ENCODE measurements at places on chromosomes 6 and 20. TPM values are rescaled to one million over a fixed set of nuclear protein-coding genes. Genes with fewer than 3 reads are reported as not detected.

DNA sequence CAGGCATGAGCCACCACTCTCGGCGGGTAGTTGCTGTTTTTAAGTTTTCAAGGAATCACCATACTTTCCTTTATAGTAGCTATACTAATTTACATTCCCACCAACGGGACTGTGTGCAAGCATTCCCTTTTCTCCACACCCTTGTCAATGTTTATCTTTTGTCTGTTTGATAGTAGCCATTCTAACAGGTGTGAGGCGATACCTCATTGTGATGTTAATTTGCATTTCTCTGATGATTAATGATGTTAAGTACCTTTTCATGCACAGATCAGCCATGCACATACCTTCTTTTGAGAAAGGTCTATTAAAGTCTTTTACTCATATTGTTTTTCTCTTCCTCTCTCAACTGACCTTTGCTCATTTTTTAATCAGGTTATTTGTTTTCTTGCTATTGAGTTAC is 43.0 kb upstream of the CCND3 start:
- no peak for DNase-seq

DNA sequence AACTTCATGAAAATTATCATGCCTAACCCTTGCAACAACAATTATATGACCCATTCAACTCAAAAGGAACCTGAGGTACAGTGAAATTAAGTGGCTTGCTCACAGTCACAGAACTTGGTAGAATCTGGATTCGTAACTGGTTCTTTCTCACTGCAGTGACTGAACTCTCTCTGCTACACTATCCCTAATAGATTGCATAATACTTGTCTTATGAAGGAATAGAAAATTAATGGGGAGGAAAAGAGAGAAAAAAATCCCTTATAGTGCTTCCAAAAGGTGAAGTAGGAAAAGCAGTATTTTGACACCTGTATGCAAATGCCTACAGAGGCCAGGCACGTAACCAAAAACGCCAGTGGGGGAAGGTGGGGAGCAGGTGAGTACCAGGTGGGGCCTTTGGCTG is 186.6 kb downstream of the LY86 start:
- no peak for DNase-seq

- DNase-seq, result no peak
Observed at GRCh38 chr20:58747211-58747610, 54.6 kb downstream of the NPEPL1 start.

DNA sequence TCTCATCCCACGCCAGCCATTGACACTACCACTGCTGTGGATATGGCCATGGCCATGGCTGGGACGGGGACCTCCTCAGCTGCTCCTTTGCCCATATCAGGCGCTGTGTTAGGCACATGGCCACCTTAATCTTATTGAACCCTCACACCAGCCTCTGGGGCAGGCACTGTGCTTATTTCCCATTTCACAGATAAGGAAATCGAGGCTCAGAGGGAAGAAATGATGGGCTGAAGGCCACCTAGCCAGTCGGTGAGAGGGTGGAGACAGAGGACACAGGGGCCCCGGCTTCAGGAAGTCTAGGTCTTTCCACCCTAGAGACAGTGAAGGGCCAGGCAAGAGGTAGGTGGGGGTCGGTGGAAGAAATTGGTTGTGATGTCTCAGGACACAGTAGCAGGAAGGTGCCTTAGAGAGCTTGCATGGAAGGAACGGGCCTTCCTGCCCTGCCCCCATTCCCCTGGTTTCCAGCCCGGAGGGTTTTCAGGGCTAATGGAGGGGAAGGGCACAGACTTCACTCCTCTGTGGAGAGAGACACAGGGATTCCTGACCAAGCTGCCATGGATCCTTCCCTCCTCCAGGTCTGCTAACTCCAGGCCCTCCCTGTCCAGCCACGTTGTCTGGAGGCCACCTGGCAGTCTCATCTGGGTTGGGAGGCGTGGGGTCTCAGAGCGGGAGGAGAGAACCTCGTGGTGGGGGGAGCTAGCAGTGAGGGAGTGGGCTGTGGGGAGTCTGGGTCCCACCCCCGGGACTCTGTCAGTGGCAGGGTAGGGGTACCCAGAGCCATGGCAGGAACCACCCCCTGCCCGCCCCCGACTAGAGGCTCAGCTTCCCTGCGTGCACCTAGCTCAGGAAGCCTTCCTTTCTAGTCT is 120.4 kb downstream of the VEGFA start:
- no peak for DNase-seq

DNA sequence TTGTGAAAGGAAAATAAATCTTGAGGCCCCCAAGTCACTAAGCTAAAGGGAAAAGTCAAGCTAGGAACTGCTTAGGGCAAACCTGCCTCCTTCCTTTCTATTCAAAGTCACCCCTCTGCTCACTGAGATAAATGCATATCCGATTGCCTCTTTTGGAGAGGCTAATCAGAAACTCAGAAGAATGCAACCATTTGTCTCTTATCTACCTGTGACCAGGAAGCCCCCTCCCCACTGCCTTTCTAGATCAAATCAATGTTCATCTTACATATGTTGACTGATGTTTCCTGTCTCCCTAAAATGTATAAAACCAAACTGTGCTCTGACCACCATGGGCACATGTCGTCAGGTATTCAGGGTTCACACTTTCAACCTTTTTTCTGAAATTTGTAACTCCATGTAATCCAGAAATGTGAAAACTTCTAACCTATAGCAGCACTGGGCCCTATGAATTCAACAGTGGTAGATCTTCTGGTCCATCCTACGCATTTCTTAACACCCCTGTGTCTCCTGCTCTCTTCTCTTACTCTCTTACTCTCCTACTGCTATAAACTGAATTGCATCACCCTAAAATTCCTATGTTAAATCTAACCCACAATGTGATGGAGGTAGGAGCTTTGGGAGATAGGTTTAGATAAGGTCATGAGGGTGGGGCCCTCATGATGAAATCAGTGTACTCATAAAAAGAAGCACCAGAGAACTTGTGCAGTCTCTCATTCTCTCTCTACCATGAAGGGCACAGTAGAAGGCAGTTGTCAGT is 89.3 kb downstream of the EPB41L2 start:
- DNase-seq, result no peak

DNA sequence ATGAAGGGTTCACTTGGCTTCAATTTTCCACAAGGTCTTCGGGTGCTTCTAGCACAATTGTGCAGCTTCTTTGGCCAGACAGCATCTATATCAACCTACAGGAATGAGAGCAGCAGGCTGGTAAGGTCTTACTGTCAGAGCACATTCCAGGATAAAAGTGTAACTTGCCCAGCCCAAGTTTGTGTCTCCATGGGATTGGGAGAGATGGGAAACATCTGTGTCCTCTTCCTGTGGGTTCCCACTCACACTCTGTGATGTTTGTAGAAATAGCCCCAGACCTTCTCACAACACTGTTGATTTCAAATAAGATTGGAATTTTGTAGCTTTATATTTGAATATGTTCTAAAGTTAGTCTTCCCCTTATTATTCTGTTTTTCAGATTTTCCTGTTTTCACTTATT is 83.4 kb upstream of the RGS17 start:
- no peak for DNase-seq

DCDC2 gene
- not detected for total RNA-seq

SLC22A16 gene
- total RNA-seq, result not detected
